ENCODE measurements at places on chromosomes 2 and 18.

- DNase-seq = no peak
Observed at GRCh38 chr2:129001926-129002325, 683.3 kb upstream of the HS6ST1 start.

DNA sequence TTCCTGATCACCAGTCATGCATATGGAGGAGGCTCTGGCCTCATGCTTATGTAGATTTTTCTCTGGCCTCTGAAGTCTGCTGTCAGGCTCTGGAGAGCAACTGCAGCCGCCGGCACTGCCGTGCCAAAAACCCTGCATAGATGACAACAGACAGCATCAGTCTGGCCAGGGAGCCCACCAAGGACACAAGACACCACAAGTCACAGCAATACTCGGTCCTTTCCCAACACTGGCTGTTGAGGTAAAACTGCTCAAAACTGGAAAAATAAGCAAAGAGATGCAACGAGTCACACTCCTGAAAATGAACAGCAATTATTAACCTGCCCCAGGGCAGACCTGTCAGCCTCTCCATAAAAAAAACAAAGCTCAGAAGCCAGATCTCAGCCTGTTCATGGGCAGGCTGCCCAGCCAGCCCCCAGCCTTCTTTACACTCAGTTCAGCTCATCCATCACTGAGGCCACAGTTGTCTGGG, 186.0 kb upstream of the RAB6C start:
- DNase-seq = no peak

- DNase-seq = no peak
Observed at GRCh38 chr2:113875135-113875534, 14.8 kb upstream of the ACTR3 start.

GRCh38 chr2:106073678-106074406, 120.3 kb downstream of the UXS1 start:
- DNase-seq = no peak

DNA sequence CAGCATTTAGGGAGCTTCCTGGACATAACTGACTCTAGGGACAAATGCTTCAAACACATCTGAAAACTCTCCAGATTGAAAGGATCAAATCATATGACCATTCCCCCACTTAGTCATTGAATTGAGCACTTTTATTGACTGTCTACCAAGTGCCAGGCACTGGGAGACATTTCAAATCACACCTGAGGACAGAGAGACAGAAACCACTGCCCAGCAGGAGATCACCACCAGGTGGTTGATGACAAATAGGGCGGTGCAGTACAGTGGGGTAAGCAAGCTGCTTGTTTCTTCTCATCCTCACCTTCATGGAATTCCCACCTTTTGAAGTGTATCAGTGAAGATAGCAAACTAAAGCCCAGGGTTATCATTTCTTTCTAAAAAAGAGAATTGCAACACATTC, 19.0 kb upstream of the CXCR4 start:
- DNase-seq = no peak

- no peak for DNase-seq
Observed at GRCh38 chr2:136482966-136483365, 282.4 kb upstream of the THSD7B start.

- DNase-seq = no peak
Observed at GRCh38 chr18:13455960-13456481, 237.5 kb downstream of the LDLRAD4 start.

- no peak for DNase-seq
Observed at GRCh38 chr18:52339891-52340371, at the start of gene DCC. DCC (plus strand) TSS chr18:52340197; CDS start chr18:52340788, 591 bp downstream.

GRCh38 chr2:40103163-40103562, 324.1 kb upstream of the THUMPD2 start:
- DNase-seq = peak; percentile 72

DNA sequence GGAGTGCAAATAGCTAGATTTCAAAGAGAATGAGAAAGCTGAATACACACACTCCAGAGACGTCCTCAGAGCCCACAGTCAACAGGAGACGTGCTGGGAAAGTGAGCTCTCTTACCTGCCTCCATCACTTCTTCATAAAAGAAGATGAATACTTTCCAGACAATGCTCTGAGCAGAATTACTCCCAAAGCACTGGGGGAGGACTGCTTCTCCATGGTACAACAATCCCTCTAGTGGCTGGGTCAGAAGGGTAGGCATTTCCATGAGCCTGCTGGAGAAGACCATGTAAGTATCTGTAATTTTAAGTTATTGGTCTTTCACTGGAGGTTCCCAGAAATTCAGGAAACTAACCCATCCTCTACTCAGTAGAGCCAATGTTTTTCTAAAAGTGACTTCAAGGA, 190.3 kb downstream of the RBM43 start:
- DNase-seq = peak; percentile 11

DNA sequence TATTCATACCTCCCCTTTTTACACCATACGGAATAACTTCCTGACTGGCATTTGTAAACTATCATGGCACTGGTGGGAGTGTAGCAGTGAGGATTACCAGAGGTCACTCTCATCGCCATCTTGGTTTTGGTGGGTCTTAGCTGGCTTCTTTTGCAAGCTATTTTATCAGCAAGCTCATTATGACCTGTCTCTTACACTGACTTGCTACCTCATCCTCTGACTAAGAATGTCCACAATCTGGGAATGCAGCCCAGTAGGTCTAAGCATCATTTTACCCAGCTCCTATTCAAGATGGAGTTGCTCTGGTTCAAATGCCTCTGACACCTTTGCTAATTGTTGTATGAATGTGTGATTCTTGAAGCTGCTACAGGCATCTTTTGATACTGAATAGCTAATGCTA, 950.8 kb upstream of the SLC39A10 start:
- peak; percentile 18 for DNase-seq

GRCh38 chr2:239276851-239277250, 124.0 kb downstream of the HDAC4 start:
- no peak for DNase-seq

DNA sequence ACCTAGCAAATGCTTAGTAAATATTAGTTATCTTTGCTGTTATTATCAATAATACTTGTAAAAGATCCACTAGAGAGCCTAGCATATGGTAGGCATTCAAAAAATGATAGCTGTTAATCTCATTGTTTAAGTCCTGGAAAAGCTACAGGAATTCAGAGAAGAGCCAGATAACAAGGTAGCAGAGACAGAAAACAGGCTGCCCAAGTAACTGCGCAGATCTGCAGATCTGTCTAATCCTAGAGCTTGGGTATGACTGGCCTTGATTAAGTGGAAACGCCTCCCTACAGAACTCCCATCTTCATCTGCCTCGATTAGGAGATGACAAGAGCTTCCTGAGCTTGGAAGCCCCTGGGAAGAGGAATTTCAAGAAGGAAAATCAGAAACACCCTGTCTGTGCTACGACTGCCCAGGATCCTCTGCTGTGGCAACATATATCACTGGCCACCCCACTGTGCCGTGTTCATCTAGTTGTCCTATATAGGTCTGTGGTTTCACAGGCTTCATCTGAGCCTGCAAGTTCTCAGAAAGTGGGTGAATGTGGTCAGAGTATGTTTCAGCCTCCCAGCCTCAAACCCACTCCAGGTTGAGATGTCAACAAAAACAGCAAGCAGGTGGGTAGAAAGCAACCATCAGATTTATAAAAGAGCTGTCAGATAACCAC, 151.5 kb upstream of the PKDCC start:
- DNase-seq = no peak

DNA sequence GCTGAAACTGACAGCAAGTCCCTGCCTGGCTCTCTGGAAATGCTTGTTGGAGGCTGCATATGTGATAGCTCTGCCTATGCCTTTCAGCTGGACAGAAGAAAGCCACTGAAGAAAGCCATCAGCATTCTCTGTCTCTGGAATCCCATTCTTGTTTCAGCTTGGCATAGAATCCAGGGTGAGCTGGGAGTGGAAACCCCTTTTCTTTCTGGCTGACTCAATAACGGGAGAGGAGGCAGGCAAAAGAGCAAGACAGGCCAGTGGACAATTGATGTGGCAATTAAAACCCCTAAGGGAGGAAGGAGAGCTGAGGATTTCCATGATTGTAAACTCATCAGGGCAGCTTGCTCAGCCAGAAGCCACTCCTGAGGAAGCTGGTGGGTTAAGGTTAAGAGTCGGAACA, 208.1 kb downstream of the CLIP4 start:
- DNase-seq = no peak

DNA sequence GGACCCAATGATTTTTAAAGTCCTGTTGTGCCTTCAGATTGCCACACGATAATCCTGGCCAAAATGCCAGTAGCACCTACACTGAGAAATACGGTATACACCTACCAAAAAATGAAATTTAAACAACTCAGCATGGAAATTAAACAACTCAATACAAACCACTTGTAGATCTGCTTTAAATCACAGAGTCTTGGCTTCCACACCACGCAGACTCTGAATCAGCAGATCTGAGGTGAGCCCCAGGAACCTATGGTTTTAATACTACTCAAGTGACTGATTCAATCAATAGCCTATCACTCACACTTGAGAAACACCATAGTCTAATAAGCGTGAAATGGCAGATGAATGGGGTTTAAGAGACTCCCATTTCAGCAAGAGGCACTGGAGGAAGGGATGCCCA, 46.9 kb downstream of the MAP4K3 start:
- DNase-seq = no peak

- no peak for DNase-seq
Observed at GRCh38 chr18:48667276-48668254, 128.7 kb downstream of the CTIF start.

DNA sequence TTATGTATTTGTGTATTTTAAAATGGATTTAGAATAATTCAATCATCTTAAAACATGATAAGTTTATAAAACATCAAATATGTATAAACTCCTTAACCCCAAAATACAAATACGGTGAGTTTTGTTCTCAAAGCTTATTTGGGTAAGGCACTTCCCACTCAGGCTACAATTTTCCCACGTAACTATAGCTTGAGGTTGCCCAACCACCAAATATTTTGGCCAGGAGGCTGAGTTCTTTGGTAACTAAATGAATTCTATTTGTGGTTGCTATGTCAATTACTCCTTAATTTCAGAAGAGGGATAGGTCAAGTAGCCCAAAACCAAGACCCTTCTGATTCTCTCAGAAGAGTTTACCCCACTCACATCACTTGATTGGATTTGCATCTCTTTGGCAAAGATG, 70.4 kb downstream of the MYL12B start:
- DNase-seq = peak; percentile 48

DNA sequence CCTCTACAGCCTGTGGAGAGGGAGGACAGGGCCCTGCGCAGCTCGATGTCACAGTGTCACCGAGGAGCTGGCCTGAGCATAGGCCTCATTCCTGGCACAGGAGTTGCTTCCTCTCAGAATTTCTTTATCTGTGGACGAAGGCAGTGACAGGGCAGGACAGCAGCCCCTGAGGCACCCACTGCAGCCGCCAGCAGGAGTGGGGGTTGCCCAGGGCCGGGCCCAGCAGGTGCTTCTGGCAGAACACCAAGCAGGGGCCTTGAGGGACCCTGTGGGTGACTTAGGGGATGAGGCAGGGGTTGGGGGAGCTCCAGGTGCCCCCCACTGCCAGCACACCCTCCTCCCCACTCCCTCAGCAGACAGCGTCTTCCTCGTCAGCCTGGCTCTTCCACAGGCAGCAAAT, 290.0 kb downstream of the PHLPP1 start:
- DNase-seq = no peak

- DNase-seq = peak; percentile 62
Observed at GRCh38 chr18:44679056-44679913, 1.4 kb upstream of the SETBP1 start.

GRCh38 chr2:197920592-197921201, 116.3 kb downstream of the PLCL1 start:
- DNase-seq = no peak

- no peak for DNase-seq
Observed at GRCh38 chr2:176944998-176945397, 267.6 kb upstream of the HNRNPA3 start.

- no peak for DNase-seq
Observed at GRCh38 chr2:231699006-231699405, 9.3 kb upstream of the PTMA start.

DNA sequence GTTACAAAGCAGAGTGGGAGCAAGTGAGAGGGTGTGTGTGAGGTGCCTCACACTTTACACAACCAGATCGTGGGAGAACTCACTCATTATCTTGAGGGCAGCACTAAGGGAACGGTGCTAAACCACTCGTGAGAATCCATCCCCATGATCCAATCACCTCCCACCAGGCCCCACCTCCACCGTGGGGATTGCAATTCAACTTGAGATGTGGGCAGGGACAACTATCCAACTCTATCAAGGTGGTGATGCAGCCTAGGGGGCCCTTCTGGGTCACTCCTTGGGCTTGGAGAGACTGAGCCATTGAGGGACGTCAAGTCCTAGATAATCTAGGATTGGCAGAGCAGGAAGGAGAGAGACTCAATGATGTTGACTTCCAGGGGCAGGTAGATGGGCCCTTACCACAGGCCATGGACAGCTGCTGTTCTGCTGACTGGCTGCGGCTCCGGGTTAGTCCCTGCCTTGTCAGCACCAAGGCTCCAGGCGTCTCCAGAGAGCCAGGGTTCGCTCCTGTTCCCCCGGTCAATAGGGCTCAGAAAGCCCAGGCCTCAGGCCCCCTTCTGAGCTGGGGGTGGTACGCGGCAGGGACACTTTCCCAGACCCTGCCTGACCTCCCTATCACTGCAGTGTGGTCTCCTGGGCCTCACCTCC, 193.2 kb upstream of the HS6ST1 start:
- no peak for DNase-seq

DNA sequence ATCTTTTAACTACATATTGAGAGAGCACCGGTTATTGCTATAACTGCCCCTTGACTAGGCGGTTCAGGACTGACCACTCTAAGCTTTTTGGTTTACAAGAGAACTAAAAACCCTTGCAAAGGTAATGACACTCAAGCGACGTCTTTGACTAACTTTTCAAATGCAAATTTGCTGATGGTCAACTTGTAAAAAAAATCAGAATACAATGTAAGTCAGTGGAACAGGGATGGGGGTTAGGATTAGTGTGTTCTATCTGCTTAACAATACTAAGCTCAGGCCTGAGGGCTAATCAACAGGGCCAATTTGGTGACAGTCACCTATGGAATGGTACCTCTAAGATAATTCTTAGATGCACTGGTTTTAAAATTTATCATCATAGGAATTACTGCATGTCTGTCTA, 57.1 kb downstream of the ZAP70 start:
- no peak for DNase-seq

DNA sequence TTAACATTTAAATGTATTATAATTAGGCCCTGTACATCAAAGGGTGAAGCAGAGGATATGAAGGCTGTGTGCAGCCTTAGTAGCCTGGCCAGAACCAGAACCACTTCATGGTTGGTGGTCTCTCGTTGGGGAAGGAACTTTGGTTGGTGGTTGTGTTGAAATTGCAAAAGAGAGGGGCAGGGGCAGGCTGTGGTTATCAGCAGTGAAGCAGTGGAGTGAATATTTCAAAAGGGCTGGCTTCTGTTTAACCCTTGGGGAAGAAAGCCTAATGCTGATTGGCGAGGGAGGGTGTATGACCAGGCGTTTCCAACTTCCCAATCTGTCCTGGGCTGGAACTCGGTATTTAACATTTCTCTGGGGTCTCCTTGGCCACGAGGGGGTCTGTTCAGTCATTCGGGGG, 51.2 kb upstream of the LYPD6B start:
- no peak for DNase-seq

GRCh38 chr2:120421126-120421829, 75.3 kb downstream of the INHBB start:
- DNase-seq = no peak
